ENCODE measurements at places on chromosomes 3 and 15. TPM values are rescaled to one million over a fixed set of nuclear protein-coding genes. Genes with fewer than 3 reads are reported as not detected.
A peak's percentile ranks its signal among the peaks of the same experiment; 100 is the strongest.

Gene DUOXA2
- total RNA-seq, result not detected

DNA sequence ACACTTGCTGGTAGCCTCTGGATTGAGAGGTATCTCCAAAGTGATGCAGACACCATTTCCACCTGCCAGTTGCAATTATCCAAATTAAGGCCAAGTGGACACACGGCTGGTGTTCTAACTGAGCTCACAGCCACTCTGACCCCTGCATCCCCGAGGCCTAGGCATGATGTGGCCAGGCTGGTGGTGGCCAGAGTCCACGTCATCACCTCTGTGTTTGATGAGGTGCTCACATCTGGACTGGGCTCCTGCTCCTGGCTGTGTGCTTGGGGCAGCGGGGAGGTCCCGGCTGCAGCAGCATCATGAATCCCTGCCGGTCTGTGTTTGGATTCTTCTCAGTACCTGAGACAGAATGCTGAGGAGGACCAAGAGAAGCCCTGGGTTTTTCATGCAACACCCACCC lies 4.9 kb downstream of the OXTR start:
- no peak for DNase-seq

Gene SENP8
- 1.8 TPM for total RNA-seq

DNA sequence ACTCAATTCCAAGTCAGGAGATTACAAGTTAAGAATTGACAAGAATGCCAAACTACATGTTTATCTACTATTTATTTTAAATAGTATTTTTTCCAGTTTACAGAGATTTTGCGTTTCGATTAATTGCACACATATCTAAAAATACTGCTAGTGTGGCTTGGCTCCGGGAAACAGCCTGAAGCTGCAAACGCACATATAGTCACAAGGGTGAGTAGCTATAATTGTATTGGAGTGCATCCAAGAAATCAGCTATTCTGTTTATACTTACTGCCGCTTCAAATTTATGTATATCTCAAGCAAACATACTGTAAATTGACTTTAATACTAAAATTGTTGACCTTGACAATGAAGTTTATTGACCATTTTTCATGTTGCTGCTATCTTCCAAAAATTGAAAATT lies 77.0 kb upstream of the PLSCR5 start:
- no peak for DNase-seq

GRCh38 chr15:97504031-97504792 lies 456.3 kb upstream of the ARRDC4 start:
- peak; percentile 93 for DNase-seq

DNA sequence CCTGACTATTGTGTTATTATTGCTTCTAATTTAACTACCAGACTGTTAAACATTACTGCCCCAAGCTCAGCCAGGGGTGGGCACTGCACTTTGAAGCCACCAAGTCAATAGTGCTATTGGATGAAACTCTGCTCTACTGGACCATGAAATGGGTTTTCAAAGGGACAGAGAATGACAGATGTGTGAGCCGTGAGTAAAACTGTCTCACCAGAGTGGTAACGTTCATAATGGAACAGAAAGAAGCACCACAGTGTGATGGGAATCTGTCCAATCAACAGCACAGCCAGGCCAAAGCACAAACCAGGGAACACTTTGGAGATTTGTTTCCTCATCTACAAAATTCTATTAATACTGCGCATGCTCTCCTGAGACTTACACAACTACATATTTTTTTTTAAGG lies 171.8 kb upstream of the LPP start:
- DNase-seq, result no peak

Gene TM4SF1
- total RNA-seq, result 154 TPM

GRCh38 chr3:21718161-21718765 lies 32.7 kb downstream of the ZNF385D start:
- DNase-seq, result peak; percentile 94

Gene PPARG
- 13.2 TPM for total RNA-seq

- peak; percentile 78 for DNase-seq
Measured at GRCh38 chr3:138118612-138119422, 3.4 kb upstream of the DZIP1L start.
